ENCODE measurements at places on chromosomes 5 and 9.

DNA sequence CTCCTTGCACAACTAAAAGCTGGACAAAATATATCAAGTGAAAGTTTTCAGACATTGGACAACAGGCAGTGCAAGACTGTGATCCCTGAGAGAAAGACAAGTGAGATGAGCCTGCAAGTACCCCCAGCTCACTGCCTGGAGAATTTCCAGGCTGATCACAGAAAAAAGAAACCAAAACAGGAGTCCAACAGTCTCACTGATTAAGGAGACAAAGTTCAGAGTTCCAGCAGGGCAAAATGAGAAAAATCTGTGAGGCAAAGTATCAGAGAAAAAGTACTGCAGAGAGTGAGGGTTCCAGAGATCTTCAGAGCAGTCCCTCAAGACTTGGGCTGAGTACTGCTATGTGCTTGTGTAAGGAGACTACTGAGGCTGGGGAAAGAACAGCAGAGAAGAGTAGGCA, 56.0 kb upstream of the PRSS3 start:
- no peak for DNase-seq

DNA sequence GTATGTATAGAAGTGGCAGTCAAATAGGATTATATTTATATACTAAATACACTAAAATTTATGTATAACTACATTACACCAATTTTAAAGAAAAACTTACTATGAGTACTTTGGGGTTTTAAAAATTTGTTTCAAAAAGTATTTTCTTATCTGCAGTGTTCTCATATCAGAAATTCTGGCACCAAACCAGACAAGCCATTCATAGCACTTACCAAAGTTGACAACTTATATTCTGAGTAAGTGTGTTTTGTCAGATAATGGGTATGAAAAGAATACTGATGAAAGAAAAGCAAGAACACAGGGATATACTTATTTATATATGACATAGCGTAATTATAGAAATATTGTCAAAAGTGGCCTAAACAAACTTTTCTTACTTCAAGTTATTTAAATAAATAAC, 67.5 kb downstream of the SPEF2 start:
- DNase-seq, result no peak

- DNase-seq, result no peak
Measured at GRCh38 chr9:107761307-107761706, 271.7 kb upstream of the KLF4 start.

DNA sequence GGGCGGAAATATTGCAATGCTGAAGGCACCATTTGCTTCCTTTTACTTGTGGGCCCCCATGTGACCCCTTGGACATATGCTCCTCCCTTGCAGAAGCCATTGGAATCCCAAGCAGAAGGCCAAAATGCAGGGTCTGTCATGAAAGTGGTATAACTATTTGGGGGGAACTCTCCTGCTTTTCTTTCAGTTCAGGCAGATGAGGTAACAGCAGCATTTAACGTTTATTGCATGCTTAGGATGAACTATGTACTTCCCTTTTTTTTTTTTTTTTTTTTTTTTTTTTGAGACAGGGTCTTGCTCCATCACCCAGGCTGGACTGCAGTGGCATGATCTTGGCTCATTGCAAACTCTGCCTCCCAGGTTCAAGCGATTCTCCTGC, 7.8 kb downstream of the FOXI1 start:
- DNase-seq, result no peak

- no peak for DNase-seq
Measured at GRCh38 chr5:72372923-72373322, 52.8 kb downstream of the PTCD2 start.

DNA sequence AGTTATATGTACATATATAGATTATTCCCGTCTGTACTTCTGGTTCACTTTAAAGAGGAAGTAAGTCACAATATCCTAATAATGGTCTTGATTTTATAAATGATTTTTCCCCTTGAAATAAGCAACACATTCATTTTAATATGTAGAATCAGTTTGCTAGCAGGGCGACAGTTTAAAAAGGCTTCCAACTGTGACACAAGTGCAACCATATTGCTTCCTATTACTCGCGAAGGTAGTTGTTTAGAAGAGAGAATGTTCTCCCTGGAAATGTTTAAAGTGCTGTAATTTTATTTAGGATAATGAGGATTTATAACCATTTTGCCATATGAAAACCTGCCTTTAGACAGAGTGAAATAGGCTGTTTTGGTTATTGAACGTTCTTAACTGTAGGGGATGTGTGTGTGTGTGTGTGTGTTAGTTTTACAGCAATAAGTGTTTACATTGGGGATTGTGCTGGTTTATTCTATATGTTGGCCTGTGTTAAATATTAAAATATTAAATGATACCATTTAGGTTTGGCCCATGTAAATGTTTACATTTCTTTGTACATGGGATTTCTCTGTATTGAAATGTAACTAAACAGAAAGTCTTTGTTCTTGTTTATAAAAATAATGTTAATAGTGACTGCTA, 138.3 kb downstream of the PBX3 start:
- no peak for DNase-seq

DNA sequence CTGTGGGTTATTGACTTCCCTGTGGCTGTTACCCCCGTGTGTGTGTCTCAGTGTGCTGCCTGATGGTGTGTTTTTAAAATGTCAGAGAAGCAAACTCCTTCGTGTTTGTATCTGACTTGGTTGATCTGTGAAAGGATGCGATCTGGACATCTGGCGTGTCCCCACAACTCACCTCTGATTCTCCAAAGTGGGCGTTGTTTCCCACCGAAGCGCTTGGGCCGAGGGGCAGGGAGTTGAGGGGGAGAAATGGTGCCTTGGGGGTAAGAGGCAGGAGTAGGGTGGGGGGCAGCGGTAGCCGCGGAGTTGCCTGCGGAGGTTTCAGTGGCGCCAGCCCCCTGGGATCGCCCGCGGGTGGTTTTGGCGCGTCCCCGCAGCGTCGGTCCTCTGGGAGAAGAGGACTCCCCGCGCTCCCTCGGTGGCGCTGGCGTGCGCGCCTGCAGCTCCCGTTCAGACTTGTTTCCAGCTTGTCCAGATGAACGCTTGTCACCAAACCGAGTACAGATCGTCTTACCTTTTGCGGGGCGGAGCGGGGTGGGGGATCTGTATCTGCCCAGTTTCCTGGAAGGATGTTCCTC, 1.1 kb downstream of the MAST4 start:
- no peak for DNase-seq

GRCh38 chr9:120845255-120845654, 2.5 kb upstream of the PSMD5 start:
- peak; percentile 41 for DNase-seq

GRCh38 chr9:86434039-86434726, 80.0 kb upstream of the TUT7 start:
- no peak for DNase-seq

DNA sequence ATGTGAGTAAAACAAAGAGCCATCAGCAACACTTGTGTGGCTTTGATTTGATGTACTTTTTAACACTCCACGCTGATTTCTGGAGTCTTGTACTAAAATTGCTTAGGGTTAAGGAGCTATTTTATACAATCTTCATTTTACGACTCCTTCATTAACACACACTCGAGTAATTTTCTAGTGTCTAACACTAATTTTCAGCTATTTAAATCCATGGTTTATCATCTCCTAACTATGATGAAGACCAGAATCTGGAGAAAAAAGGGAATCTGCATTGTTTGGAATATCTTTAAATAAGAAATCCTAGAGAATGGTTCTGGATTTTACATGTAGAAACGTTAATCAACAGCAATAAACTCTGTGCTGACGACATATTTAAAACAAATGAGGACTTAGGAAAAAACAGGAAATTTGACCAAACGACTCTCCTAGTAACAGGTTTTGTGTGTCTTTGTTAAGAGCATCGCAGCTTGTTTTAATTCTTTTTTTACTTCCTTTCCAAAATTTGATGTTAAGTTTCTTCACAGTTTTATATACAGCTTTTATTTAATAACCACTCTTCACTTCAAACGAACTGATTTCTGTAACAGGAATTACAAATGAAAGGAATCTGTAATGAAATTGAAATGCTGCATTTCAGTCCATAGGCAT, 138.5 kb downstream of the AOPEP start:
- no peak for DNase-seq

DNA sequence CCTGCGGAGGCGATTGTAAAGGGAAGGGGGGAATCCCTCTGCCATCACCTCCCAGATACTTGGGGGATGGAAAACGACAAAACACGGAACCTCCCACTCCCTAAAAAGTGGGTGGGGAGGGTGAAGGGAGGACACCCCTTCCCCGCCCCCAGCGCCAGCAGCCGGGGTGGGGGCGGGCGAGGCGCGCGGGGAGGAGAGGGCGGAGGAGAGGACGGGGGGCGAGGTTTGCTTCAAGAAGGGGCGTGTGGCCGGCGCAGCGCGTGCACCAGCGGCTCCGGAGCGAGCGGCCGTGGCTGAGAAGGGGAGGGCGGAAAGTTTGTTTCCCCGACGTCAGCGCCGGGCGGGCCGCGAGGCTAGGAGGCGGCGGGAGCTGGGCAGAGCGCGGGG, at the start of gene PRRX2:
Gene PRRX2 (plus strand): TSS at position 259 of the 387 bp plus-strand sequence. CDS start 221 bp downstream, outside the sequence.
- DNase-seq, result no peak

GRCh38 chr5:139543423-139543991, 17.6 kb upstream of the UBE2D2 start:
- no peak for DNase-seq

DNA sequence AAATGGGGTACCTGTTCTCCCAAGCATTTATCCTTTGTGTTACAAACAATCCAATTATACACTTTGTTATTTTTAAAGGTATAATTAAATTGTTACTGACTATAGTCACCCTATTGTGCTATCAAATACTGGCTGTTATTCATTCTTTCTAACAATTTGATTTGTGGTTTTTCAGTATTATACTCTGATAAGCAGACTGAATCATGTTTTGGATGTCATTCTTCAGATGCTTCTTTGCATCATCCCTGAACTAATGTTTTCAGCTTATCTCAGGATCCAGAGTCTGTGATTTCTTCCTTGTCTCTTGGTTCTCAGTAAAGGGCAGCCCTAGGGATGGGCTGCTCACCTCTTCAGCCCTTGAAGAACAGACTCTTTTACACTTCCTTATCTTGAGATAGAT, 177.8 kb upstream of the SGCD start:
- DNase-seq, result no peak

DNA sequence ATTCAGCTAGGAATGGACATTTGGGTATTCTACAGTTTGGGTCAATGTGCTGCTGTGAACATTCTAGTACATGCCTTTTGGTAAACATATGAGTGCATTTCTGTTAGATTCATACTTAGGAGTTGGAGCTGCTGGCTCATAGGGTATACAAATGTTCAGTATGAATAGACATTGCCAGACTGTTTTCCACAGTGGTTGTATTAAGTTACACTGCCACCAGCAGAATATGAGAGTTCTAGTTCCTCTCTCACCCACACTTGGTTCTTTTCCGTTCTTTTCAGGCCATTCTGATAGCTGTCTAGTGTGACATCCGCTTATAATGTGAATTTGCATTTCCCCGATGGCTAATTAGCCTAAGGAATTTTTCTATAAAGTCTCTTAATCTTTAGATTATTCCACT, 25.0 kb downstream of the STOM start:
- no peak for DNase-seq

- DNase-seq, result no peak
Measured at GRCh38 chr9:105396441-105396840, 51.4 kb upstream of the FSD1L start.

- DNase-seq, result no peak
Measured at GRCh38 chr5:84794486-84795035, 409.9 kb upstream of the EDIL3 start.

DNA sequence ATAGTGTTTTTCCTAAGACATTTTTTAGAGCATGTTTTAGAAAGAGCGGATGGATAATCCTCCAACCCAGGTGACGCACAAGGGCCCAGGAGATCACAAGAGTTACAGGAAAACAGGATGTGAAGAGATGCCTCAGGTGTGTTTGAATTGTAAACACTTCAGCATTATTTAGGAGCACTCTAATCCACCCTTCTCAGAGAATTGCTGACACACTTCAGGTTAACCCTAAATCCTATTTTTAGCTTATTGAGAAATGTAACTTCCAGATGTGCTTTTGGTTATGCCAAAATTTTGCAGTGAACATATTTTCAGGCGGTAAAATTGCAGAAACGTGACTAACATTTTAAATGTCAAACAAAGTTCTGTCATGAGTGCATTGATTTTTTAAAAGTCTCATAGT, 755.4 kb upstream of the CTNND2 start:
- DNase-seq, result no peak

DNA sequence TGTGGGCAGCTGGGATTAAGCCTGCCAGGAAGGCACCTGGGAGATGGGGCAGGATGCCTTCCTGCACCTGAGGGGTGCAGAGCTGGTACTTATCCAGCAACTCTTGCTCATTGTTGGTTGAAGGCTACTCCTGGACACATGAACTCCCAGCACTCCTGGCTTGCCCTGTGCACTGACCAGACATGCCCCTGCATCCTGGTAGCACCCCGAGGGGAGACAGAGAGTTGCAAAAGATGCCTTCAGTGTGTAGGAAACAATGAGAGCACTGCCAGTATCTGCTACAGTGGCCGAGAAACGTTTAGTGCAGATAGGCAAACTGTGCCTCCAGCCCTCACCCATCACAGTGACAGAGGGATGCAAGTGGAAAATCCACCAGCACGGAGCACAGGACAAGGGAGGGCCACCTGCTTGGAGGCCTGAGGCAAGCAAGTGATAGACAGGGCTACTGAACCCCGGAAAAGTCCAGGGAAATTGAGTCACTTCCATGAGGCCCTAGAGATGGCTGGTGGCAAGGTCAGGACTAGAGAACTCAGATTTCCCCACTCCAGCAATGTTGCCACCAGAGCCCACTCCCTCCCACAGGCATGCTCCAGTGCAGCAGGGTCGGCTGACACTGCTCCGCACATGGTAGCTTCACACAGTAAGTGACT, 171.1 kb downstream of the FSTL4 start:
- DNase-seq, result no peak

GRCh38 chr9:113186137-113186755, 34.8 kb downstream of the FKBP15 start:
- no peak for DNase-seq

GRCh38 chr5:14321936-14322335, 178.8 kb downstream of the TRIO start:
- DNase-seq, result no peak

DNA sequence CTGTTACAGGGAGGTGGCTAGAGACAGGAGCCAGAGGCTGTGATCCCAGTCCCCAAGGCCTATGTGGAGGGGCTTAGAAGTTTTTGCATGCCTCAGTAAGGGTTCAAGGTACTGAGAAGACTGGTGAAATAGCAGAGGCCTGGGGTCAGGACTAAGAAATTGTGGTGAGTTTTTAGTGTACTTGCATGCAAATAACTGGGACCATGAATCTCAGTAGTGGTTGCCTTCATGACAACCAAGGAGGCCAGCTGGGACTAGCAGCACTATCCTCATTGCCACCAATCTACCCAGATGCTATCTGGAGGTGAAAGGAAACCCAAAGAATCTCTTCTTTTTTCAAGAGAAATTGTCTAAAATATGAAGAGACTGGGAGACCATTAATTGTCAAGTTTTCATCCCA, 395.1 kb downstream of the CETN3 start:
- no peak for DNase-seq

DNA sequence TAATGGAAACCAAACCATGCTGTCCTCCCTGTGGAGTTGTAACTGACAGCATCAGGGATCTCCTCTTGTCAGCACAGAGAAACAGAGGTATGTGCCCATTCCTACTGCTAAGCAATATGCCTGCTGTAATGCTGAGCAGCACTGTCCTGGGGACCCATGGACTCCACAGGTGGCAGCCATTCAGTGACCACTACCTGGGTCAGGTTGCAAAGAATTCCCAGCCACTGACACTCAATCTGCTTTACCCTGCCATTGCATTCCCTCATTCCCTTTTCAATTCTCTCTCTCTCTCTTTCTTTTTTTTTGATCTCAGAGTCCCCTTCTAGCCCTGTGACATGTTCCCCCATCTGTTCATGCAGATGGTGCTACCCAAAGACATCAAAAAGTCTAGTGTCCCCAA, 104.1 kb downstream of the GABRB2 start:
- DNase-seq, result no peak

Measured in stimulated activated CD4-positive, alpha-beta T cell treated with anti-CD3 and anti-CD28 coated beads, TNF-alpha, amount 100 ng/mL, for 48 hours (primary cell).